Activated naive CD8-positive, alpha-beta T cell treated with anti-CD3 and anti-CD28 coated beads for 36 hours (primary cell): ENCODE measurements at places on chromosomes 5 and 9. TPM values are rescaled to one million over a fixed set of nuclear protein-coding genes. Genes with fewer than 3 reads are reported as not detected.

Gene PCDHA9
- total RNA-seq, result not detected

Gene HSD17B3
- not detected for total RNA-seq

Gene CCL19
- total RNA-seq, result not detected

Gene FBLL1
- not detected for total RNA-seq

Gene BTNL9
- not detected for total RNA-seq

Gene TAS2R1
- not detected for total RNA-seq

Gene FBN2
- total RNA-seq, result not detected

Gene LCN1
- total RNA-seq, result not detected

Gene F12
- total RNA-seq, result 5.6 TPM

Gene NR2F1
- not detected for total RNA-seq

Gene PTGER4
- total RNA-seq, result 64.5 TPM

Gene CMYA5
- 0.16 TPM for total RNA-seq

Gene CDH12
- not detected for total RNA-seq

Gene SMIM33
- total RNA-seq, result not detected

Gene CCDC192
- total RNA-seq, result not detected

Gene HTR4
- not detected for total RNA-seq

Gene POLR3G
- total RNA-seq, result 25.7 TPM

Gene PCDHGA2
- not detected for total RNA-seq

Gene KDM3B
- total RNA-seq, result 38.0 TPM

Gene SIT1
- total RNA-seq, result 67.7 TPM

Gene TNFSF8
- 57.3 TPM for total RNA-seq

Gene CETN3
- 45.9 TPM for total RNA-seq
